Vagina (tissue), 2 donors: ENCODE measurements at places on chromosomes 16 and 17.

DNA sequence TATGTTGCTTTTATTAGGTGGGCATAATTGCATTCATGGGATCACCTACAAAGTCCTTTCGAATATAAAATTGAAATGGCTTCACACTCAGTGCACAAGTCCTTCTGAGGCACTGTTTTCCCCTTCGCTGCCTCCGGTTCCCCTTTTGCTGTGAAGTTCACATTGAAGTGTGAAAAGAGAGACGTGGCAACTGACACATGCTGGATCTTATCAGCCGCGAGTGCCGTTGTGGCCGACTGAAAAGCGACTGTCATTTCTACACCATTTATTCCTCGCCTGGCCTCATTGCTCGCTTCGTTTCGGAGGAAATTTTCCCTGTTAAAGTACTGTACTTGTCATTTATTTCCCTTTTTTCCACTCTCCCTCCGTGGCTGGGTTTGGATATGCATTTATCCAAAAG is 423.5 kb downstream of the MAF start:
- no peak for DNase-seq

DNA sequence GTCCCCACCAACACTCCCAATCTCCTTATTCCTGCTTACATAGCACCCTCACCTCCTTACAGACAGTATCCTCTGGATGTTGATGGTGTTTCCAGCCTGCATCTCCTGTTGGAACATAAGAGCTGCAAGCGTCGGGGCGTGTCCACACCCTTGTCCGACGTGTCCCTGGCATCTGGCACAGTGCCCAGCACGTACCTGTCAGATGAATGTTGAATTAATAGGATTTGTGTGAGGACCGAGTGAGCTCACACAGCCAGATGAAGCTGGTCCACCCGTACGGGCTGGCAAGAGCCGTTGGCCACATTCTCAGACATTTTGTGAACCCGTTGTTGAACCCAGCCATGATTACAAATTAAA is 12.2 kb upstream of the CBX4 start:
- DNase-seq: no peak

GRCh38 chr17:7237266-7237760 is 1.9 kb downstream of the PHF23 start:
- DNase-seq: no peak

- DNase-seq: no peak
These were observed 41.7 kb downstream of the PEMT start for GRCh38 chr17:17549732-17550366.

- no peak for DNase-seq
These were observed 90.8 kb upstream of the DNAH17 start for GRCh38 chr17:78667741-78668640.

DNA sequence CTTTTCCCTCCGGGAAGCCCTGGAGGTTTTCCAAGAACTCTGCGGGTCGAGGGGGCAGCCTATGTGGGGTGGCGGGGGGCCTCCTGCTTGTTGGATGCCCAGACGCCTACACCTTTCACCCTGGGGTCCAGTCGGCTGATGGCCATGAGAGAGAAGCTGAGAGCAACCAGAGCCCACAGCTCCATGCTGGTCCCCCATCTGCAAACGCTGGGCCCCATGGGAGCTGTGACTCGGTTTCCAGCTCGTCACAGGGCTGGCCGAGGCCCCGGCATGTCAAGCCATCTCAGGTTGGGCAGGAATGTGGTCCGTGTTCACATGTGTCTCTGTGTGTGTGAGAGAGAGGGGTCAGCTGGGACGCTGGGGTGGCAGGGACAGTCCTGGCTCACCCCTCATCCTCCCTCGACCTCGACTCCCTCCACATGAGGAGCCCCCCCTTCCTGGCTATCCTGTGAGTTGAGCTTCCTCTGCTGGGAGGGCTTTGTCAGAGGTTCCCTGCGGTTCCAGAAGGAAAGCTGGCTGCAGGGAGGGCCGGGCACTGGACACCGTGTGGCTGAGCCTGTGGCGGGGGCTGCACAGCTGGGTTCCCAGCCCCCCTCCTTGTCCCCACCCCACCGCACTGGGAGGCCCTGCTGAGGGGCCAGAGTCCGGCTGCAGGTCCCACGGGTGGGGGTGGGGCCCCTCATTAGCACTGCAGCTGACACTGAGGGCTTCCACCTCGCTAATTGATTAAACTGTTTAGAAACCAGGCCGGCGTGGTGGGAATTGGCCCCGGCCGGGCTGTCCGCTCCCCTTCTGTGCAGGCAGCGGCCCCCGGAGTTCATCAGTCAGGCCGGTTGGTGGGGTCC is 19.1 kb downstream of the METRNL start:
- DNase-seq: no peak

DNA sequence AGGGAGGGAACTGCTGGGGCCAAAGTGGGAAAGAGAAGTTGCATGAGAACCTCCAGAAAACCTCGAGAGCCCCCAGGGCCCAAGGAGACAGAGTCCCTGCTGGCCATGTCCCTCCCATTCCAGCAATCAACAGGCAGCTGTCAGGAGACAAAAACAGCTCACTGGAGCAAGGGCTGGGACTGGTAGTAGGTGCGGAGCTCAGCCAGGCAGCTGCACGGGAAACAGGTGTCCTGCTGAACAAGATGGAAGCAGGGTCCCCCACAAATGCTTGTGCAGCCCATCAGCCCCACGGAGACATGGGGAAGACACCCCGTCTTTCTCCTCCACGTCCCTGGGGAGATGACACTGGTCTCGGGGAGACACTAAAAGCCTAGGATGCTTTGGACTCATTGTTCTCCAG is 34.5 kb downstream of the SDK2 start:
- no peak for DNase-seq

- no peak for DNase-seq
These were observed 45.5 kb downstream of the ZCCHC14 start for GRCh38 chr16:87447323-87447722.

GRCh38 chr17:82173351-82174041 is 39.1 kb downstream of the CCDC57 start:
- no peak for DNase-seq

- no peak for DNase-seq
These were observed 14.3 kb upstream of the PRKCB start for GRCh38 chr16:23821467-23821866.

GRCh38 chr17:13619462-13619861 is 17.7 kb upstream of the HS3ST3A1 start:
- DNase-seq: no peak

DNA sequence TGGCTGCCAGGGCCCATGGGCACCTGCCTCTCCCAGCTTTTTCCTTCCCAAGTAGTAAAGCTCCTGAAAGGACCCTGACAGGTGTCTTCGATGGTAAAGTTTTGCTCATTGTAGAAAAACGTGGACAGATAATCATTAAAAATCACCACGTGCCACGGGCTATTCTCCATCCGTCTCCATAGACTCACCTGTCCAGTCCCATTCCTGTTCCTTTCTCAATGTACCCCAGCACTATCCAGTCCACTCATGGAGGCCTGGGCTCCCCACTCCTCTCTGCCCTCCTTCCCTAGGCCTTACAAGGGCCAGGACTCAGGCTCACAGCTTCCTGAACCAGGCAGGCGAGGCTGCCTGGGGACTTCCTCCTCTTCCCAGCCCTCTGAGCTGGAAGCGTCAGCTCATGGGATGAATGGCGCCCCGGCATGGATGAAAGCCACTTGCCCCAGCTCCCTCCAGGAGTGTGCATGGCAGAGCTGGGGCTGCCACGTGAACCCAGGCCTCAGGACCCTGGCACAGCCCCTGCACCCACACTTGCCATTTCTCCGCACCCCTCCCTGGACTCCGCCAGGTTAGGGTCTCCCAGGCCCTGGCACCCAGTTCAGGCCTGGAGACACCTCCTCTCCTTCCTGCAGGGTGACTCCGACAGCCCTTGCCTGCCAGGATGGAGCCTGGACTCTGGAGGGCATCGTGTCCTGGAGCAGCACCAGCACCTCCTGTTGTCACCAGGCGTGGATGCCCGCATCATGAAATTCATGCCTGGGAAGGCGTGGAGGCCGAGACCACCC is 8.8 kb downstream of the CTRB1 start:
- no peak for DNase-seq

DNA sequence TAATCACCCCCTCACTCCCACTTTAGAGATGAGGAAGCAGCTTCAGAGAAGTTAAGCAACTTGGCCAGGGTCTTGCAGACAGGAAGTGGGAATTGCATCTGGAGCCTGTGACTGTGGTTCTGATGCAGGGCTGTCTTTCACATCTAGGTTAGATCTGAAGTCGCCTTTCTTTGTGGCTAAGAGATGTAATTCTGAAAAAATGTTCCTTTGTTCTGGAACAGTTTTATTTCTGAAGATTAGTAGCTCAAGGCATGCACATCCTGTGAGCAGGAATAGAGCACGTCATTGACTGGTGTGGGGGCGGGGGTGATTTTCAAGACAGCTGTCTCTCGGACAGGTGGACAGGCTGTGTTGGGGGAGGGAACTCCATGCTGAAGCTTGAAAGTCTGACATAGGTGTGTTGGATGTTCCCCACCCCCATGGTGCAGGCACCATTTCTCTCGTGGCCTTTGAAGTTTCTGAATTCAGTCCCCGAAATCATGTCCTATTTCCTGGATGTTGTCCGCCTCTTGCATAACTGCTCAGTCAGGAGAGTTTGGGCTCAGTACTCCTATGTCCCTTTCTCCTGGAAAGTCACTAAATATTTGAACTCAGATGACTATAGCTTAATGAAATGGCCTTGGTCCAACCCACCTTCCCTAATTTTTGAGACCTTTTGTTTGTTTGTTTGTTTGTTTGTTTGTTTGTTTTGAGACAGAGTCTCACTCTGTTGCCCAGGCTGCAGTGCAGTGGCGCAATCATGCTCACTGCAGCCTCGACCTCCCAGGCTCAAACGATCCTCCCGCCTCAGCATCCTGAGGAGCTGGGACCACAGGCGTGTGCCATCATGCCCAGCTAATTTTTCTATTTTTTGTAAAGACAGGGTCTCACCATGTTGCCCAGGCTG is 21.0 kb upstream of the HERPUD1 start:
- no peak for DNase-seq

DNA sequence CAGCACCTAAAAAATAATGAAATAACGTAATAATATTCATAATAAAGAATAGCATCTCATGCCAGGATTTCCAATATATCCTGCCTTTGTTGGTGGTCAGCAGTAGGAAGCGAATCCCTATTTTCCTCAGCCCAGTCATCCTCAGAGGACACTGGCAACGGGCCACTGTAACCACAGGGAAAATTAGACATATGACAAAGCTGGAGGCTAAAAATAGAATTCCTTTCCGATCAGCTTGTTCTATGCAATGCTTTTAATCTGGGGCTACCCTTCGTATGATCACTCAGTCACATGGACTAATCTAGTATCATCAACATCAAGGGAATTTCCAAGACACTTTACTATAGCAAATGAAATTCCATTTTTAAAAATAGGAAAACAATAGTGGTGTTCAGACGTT is 246.9 kb upstream of the KCNJ16 start:
- no peak for DNase-seq

- DNase-seq: peak; percentile 16
These were observed 61.1 kb downstream of the CDYL2 start for GRCh38 chr16:80743273-80743672.

DNA sequence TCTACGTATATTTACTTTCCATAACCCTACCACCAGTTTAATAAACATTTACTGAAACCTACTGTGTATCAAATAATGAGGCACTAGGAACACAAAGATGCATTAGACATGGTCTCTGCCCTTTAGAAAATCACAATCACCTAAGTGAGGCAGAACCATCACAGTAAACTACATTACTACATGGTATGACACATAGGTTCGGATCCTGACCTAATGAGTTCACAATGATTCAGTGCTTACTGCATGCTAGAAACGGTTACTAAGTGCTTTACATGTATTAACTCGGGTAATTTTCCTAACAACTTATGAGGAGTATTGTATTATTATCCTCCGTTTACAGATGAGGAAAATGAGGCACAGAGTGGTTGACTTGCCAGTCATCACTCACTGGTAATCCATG is 5.2 kb upstream of the SYNRG start:
- no peak for DNase-seq

GRCh38 chr16:73150786-73151185 is 102.9 kb upstream of the ZFHX3 start:
- DNase-seq: no peak

- DNase-seq: no peak
These were observed 21.8 kb upstream of the ASGR2 start for GRCh38 chr17:7136266-7136877.

GRCh38 chr16:82177555-82177954 is 7.5 kb upstream of the MPHOSPH6 start:
- no peak for DNase-seq

- DNase-seq: no peak
These were observed 20.4 kb upstream of the KDM8 start for GRCh38 chr16:27182906-27183405.

DNA sequence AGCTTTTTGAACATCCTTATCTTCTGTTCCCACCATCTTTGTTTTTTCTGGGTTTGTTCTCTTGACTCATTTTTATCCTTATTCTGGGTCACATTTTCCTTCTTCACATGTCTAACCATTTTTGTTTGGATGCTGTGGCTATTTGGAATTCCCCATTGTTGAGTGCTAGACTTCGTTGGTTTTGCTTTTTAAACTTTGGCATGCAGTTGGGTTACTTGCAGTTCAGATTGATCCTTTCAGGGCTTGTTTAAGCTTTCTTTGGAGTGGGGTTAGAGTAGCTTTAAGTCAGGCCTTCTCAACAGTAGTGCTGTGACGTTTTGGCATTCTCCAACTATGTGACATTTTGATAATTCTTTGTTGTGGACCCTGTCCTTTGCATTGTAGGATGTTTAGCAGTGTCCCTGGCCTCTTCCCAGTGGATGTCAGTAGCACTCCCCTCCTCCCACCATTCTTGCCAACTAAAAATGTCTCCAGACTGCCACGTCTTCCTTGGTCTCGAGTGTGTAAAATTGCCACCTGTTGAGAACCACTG is 21.1 kb downstream of the PRMT7 start:
- no peak for DNase-seq
